ENCODE measurements at places on chromosomes 1 and 21.

DNA sequence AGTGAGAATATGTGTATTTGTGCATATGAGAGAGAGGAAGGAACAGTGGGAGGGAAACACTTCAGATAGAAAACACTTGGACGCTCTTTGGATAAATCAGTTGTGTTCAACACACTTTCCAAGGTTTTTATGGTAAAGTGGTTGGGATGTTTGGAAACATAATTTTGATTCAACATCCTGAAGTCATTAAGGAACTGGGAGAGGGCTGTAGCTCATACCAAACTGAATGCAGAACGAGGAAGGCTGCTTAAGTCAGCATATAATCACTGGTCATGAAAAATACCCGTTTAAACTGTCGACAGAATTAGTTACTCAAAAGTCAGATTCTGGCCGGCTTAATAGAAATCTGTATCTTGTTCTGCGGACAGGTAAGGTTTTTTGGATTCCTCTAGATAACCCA is 14.9 kb downstream of the LIX1L start:
- DNase-seq = no peak

GRCh38 chr1:22722901-22723550 is 12.4 kb downstream of the EPHB2 start:
- DNase-seq = no peak

DNA sequence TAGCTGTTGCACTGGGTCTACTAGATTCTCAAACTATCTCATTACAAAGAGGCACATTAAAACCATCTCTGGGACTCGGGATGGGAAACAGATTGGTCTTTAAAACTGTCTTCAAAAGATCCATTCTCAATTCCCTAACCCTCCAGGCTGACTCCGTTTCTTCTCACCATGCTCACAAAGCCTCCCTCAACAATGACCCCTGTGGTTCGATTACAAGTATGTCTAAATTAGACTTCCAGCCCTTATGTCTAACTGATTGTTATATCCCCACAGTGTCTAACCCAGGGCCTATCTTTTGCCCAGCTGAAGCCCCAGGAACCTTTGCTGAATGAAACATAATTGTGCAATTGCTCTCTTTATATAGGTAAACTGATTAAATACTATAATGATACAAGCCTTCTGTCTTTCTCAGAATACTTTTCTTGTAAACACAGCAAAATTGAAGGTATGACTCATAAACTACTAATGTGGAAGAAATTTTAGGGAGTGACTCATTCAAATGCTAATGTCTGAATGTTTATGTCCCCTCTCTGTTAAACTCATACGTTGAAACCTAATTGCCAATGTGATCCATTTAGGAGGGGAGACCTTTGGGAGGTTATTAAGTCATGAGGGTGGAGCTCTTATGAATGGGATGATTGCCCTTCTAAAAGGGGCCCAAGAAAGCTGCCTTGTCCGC is 65.6 kb upstream of the DAB1 start:
- no peak for DNase-seq

DNA sequence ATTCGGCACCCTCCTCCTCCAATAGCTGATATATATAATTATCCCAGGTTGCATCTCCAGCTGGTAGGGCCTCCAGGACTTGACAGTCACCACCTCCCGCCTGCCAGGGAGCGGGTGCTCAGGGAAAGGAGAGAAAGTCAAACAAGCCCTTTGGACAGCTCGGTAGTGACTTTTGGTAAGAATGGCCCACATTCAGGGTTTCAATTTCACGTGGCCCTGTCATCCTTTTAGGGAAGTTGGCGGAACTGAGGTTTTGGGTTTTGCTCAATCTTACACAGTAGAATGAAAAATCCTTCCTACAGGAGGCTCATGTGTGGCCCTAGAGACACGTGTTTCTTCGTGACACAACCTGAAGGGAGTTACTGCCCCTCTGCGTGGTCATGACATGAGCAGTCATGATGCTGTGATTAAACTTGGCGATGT is 44.2 kb downstream of the CAPN8 start:
- no peak for DNase-seq

DNA sequence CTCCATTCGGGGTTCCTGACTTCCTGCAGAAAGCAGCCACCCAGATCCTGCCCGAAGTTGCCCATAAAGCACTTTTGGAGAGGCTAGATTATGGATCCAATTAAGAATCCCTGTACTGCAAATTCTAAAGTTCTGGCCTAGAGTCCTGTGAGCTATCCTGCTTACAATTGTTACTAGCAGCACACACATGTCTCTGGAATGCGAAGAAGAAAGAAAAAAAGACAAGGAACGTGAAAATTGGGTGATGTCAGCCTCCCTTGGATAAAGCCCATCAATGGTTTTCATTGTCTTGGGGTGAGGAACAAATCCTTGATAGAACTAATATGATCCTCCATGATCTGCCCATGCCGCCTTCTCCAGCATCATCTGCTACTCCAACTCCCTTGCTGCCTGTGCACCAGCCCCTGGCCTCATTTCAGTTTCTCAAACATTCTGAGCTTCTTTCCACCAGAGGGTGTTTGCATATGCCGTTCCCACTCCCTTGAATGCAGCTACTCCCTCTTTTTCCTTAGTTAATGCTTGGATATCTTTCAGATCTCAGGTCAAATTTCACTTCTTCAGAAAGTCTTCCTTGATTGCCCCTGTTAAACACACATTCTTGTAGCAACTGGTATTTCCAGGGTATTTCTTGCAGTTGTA is 94.0 kb downstream of the ST6GALNAC5 start:
- no peak for DNase-seq

GRCh38 chr1:95941121-95941798 is 707.2 kb downstream of the RWDD3 start:
- DNase-seq = no peak

GRCh38 chr1:10068605-10069294 is 36.0 kb downstream of the UBE4B start:
- DNase-seq = no peak

DNA sequence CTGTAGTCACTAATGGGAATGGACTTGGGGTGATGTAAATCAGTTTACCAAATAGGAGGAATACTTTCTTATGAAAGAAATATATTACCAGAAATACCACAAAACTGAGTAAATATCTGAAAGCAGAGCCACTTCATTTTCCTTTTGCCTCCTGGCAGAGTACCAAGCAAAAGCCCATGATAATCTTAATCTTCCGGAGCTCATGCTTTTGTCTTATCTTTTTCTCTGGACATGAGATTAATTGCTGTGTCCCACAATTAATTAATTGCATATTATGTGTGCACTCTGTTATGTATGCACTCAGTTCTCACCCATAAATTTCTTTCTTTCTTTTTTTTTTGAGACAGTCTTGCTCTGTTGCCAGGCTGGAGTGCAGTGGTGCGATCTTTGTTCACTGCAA is 94.1 kb upstream of the PDE4B start:
- DNase-seq = no peak

GRCh38 chr1:200674838-200675587 is 5.3 kb upstream of the DDX59 start:
- DNase-seq = no peak
